A172 (cell line): ENCODE measurements at places on chromosomes 5 and 9. TPM values are rescaled to one million over a fixed set of nuclear protein-coding genes. Genes with fewer than 3 reads are reported as not detected.
A peak's percentile ranks its signal among the peaks of the same experiment; 100 is the strongest.

GRCh38 chr5:171955761-171956160 is 50.7 kb downstream of the FBXW11 start:
- DNase-seq: no peak

DNA sequence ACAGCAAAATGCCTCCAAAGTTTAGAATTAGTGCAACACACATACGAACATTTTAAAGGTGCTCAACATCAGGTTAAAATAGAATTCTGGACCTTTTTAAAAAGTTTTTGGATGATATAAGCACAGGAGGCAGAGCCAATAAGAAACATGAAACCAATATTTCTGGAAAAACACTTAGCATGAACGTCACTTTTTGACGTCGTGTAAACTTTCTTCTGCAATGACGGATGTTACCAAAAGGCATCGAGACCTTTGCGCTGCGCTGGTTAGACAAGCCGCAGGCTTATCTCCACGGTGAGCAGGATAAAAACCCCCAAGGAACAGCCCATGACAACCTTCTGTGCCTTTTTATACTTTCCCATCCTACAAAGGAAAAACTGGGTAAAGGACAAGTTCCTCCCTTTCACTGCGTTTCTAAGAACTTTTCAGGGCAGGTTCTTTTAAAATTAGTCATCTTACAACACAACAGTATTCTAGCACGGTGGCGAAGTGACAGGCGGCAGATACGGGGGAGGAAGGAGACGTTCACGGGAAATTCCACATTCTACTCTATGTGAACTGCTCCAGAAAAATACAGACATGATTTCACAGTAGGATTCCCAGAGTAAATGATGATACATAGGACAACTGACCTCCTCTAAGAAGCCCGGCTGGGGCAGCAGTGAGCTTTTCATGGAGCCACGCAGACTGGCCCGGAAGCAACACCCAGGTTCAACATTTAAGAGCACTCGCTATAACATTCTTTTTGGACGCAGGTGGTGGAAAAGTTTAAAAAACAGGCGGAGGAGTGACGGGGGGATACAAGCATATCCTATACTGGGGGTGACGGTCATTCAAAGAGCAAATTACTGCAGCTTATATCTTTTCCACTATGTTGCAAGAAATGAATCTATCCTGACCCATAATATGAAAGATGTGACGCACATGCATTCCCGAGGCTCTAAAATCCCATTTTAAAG is 52.4 kb downstream of the USP20 start:
- DNase-seq: no peak

- peak; percentile 20 for DNase-seq
These were observed 7.7 kb upstream of the TSLP start for GRCh38 chr5:111063709-111064322.

GRCh38 chr5:60538426-60538825 is 161.5 kb downstream of the DEPDC1B start:
- no peak for DNase-seq

GRCh38 chr5:151158287-151158661 is 695 bp upstream of the ANXA6 start:
- DNase-seq: peak; percentile 38

DNA sequence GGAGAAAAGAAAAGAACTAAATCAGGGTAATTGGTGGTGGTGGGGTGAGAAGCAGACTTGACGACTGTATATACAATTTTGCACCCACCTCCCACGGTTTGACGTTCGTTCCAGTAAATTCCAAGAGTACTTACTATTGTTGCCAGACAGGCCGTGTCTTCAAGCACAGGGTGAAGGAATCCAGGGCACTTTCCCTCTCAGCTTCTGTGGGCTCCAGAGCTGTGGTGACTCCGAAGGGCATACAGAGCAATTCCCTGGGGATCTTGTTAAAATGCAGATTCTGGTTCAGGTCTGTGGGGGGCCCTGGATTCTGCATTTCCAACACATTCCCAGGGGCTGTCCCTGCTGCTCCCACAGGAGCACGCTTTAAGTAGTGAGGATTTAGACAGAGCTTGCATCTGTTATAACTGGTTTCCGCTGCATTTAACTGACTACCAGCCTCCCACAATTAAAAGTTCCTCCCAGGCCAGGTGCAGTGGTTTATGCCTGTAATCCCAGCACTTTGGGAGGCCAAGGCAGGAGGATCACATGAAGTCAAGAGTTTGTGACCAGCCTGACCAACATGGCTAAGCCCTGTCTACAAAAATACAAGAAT is 49.3 kb upstream of the FANCC start:
- DNase-seq: no peak

DNA sequence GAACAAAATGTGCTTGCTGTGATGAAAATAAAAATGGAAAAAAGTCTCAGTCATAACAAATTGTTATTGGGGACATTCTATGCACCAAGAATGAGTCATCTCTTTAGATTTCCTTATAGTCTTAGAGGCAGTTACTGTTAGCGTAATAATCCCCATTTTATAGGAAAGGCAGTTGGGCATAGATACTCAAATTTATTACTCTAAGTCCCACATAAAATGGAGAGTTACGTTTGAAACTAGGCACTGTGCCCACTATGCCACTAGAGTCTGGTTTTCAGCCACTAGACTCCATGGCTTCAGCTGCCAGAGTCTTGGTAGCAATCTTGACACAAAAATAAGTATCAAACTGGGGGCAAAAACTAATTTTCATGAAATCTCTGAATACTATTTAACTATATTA is 317.9 kb upstream of the MEF2C start:
- DNase-seq: no peak

- DNase-seq: peak; percentile 35
These were observed 23.5 kb downstream of the KCTD16 start for GRCh38 chr5:144194144-144194543.

DNA sequence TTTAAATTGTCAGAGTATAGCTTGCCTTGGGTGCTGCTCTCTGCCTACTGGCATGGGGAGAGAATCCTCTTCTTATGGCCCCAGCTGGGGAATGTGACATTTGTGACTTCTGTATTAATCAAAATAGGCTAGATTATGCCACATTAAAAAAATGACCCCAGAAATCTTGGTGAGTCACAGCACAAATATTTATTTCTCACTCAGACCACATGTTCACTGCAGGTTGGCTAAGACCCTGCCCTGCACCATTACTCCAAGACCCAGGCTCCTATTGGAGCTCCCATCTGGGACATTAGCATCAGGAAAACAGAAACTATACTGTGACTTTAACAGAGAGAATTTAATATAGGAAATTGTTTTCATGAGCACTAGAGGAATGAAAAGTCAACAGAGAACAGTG is 16.6 kb upstream of the WHRN start:
- peak; percentile 41 for DNase-seq

GRCh38 chr5:143679777-143680176 is 132.2 kb upstream of the HMHB1 start:
- DNase-seq: peak; percentile 29

- DNase-seq: no peak
These were observed 510.7 kb upstream of the ACO1 start for GRCh38 chr9:31873722-31874121.

DNA sequence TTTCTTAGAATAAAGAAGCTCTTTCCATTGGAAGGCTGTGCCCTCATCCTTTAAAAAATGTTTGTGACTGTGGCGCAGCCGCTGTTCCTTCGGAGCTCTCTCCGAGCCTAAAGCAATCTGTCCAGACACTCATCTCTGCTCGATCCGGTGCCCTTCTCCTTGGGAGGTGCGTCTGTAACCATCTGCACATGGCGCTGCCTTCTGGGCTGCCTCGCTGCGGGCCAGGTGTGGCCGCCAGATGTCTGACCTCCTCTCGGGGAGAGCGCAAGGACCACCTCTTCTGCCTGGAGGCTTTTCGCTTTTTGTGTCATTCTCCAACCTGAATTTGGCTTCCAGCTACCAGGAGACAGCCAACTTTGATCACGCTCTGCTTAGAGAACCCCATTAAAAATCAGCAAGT is 153.4 kb upstream of the PTCH1 start:
- DNase-seq: no peak

GRCh38 chr5:169978714-169979113 is 1.6 kb downstream of the INSYN2B start:
- no peak for DNase-seq

DNA sequence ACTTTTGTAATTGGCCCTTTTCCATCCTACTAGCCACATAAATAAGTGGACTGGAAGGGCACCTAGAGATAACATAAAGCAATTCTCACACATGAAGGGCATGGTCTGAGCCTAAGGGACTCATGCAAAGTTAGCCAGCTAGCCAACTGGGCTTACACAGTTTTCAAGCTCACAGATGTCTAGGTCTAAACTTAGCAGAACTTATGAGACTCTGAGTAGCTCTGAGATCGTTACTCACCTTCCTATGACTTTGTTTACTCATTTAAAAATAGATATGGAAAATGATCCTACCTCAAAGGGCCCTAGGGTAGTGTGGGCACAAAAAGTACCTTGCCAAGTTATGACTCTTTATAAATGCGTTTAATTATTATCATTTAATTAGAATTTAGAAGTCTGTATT is 410.4 kb upstream of the MPDZ start:
- no peak for DNase-seq

DNA sequence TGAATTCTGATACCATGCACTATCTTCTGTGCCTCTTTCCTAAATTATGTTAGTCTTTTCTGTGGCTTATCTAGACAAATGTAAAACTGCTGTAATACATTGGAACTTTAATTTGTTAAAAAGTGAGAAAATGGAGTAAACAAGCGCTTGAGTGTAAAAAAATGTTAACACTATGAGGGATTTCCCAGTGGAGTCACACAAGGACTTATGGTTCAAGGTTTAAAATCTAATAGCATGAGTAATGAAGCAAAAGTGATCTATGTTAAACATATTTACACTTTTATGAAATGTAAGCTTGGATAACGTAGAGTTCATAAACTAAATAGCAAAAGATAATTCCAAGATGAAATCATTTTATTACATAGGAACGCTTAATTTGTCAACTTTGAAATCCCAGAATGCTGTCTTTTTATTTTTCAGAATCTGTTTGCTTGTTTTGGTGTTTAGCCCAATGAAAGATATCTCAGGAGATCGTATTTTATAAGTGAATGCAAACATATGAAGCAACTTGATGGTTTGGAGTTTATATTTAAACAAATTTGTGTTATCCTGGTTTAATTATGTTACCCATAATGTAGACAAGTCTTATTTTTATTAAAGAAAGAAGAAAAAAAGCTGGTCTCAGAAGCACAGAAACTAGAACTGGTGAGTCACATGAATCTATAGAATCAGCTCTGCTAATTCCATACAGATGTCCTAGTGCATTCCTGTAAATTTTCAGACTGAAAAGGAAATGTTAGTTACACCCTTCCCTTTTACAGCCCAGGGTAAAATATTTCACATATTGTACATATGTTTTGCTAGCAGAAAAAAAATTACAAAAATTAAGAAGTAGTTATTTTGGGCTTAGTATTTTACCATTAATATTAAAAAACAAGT is 34.2 kb upstream of the FBN2 start:
- DNase-seq: no peak

DNA sequence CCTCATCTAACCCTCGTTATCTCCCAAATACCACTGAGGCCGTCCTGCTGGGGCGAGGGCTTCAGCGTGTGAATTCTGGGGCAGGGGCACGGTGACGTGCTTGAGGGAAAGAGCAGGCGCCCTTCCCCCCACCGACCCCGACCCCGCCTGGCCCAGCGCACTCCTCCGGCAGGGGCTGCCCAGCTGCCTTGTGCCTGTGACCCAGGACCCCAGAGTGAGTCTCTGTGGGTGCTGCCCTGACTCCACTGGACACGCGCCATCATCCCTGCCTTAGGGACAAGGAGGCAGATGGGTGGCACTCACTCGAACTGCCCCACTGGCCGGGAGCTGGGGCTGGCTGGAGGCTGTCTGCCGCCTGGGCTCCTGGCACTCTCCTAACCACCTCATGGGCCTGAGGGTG is 136.2 kb upstream of the LPCAT1 start:
- no peak for DNase-seq

DNA sequence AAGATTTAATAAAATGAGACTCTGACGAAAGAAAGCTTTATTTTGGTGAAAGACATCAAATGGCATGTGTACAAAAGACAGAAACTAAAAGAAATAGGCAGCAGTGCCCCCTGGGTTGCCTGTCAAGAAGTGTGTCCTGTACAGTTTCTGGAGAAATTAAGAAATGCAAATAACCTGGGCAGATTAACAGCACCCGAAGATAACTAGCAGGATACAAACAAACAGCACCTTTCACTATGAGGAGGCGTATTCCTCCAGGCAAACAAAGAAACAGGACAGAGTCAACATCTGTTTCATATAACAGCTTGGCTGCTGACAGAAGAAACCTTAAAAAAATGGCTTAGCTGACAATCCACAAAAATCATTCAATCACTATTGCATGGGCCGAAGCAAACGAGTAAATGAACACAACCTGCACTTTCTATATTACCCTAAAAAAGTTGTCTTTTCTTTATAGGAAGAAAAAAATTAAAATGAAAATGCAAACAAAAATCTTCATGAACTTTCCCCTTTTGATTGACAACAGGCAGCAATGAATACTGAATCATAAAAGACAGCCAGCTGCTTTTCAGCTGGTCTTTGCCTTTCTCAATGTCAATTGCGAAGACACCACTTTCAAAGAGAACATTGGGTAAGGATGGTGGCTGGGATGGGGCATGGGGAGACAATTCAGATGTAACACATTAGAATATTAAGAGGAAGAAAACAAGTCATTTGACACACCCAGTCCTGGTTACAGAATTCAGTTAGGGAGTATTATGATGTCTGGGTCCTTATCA is 162.1 kb downstream of the ARL15 start:
- no peak for DNase-seq

The CA9 gene
- total RNA-seq: not detected in 2 replicates

The PPP1R26 gene
- 30.9 and 32.7 TPM in 2 replicates for total RNA-seq

The KIF4B gene
- total RNA-seq: 0.02 TPM in 1 of 2 replicates, not detected in the other

The SKP2 gene
- total RNA-seq: 52.8 and 68.9 TPM in 2 replicates

The CXCL14 gene
- total RNA-seq: not detected in 2 replicates

The DAB2 gene
- 38.5 and 46.1 TPM in 2 replicates for total RNA-seq

The CENPH gene
- 87.3 and 102 TPM in 2 replicates for total RNA-seq

The SGCD gene
- total RNA-seq: 3.5 and 8.5 TPM in 2 replicates

The SPINK7 gene
- not detected in 2 replicates for total RNA-seq
